ENCODE measurements at places on chromosomes 5 and 9.

- DNase-seq = no peak
These were observed 73.3 kb upstream of the HMHB1 start for GRCh38 chr5:143738417-143739401.

DNA sequence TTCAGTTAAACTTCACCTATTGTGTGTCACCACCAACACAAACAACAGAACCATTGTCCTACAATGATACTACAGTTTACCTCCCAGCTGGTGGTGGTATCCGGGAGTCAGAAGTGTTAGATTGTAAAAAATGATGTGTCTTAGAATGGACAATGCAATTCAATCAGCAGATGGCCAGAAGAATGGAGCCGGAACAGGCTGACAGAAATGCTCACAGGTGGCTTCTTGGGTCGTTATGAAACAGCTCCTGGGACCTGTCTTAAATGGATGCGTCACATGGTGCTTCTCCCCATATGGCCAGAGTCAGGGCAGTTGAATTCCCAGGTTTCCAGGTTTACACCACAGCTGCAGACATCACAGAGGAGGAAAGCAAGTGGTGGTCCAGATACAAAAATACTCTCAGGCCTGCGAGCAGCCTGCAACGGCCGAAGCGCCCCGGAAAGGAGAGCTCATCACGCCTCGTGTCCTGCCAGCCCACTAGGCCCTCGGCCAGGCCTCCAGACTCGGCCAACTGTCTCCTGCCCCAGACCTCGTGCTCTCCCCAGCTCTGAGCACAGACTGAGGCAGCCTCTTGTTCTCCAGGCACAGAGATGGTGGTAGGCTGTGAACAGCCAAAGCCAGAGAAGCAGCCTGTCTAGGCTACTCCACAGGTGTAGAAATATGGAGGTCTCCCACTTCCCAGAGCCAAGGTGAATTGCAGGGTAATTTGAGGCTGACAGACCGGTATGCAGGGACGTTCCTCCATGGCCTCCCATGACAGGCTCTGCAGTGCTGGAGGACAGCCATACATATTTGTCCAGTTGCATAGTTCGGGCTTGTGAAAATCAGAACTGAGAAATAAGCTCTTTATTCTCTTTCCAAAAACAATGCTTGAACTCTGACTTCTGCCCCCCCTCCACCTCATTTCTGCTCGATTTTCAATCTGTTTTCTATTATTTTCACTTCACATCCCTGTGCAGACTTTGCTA lies 98.5 kb upstream of the SPATA31C2 start:
- DNase-seq = no peak

DNA sequence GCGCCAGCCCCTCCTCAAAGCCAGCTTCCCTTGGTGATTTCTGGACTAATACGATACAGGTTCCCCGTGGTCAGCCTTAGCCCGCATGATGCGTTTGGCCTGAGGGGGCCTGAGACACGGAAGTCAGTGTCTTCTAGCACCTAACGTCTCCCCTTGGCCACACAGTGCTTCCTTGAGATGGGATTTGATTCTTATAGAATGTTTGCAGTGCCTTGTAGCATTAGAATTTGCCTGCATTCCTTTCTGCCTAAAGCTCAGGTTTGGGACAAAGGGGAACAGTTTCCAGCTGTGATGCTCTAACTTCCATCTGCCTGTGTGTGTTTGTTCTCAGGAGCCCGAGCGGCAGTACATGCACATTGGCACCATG lies 34.4 kb downstream of the CFAP90 start:
- no peak for DNase-seq

DNA sequence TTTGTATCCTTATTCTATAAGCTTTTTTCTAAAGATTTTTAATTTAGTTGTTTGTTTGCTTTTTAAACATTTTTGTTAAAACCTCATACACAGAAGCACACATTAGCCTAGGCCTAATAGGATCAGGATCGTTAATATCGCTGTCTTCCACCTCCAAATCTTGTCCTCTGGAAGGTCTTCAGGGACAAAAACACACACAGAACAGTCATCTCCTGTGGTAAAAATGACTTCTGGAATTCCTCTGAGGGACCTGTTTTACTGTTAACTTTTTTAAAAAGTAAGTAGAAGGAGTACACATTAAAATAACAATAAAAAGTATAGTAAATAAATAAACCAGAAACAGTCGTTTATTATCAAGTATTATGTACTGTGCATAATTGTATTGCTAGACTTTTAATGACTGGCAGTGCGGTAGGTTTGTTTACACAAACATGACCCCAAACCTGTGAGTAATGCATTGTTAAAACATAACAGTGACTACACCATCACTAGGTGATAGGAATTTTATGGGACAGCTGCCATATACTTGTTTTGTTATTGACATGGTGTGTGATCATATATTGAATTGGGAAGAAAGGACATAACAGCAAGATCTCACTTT lies 109.6 kb downstream of the ZCCHC7 start:
- peak; percentile 81 for DNase-seq

GRCh38 chr5:181211208-181211607 lies 6.2 kb upstream of the TRIM7 start:
- DNase-seq = no peak

GRCh38 chr5:123882965-123883345 lies 371.0 kb downstream of the CSNK1G3 start:
- peak; percentile 19 for DNase-seq

GRCh38 chr9:131423171-131423581 lies 29.3 kb downstream of the PRRC2B start:
- DNase-seq = peak; percentile 73

- DNase-seq = peak; percentile 86
These were observed 8.7 kb upstream of the TMED7 start for GRCh38 chr5:115634343-115635132.

DNA sequence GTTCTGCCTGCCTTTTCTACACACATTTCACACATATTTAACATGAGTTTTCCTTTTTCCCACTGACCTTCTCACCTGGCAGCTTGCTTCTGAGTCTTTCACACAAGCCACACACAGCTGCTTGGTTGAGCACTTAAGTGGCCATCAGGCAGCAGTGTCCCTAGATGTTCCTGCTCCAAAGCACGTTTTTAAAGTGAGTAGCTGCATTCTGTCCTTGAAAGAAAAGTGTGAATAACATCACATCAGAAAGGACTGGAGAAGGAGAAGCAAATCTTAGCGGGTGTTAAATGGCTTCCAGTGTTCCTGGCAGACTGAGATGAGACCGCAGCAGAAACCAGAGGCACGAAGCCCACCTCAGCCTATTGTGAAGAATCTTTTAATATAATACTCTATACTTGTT lies 209.2 kb upstream of the IRX4 start:
- no peak for DNase-seq

DNA sequence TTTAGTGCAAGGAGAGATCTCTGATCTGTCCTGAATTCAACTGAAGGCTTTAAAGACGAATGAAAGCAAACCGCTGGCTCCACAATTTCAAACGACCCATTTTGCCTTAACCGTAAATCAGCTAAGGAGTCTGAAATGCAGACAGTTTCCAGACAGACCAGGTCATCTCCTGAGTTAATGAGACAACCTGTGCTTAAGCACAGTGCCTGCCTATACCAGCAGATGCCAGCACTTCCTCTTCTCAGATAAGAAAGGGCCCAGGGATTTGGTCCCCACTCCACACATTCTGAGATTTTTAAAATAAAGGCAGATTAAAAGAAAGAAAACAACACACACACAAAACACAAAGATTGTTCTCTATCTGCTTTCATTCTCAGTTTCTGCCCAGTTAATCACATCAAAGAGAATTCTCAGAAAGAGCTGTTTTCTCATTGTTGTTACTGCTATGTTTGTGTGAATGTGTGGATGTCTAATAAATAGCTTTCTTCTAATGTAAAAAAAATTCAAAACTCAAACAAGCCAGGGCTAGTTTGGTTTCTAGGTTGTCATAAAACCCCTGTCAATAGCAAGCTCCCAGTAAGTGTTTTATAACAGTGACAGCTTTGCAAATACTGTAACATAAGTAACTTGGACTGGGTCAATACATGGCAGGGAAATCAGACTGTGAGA lies 157.7 kb upstream of the SLC24A2 start:
- peak; percentile 58 for DNase-seq

- DNase-seq = peak; percentile 35
These were observed 566 bp upstream of the CEP78 start for GRCh38 chr9:78235256-78235761.

- DNase-seq = peak; percentile 32
These were observed 109.0 kb upstream of the PCAT7 start for GRCh38 chr9:94445863-94446262.

DNA sequence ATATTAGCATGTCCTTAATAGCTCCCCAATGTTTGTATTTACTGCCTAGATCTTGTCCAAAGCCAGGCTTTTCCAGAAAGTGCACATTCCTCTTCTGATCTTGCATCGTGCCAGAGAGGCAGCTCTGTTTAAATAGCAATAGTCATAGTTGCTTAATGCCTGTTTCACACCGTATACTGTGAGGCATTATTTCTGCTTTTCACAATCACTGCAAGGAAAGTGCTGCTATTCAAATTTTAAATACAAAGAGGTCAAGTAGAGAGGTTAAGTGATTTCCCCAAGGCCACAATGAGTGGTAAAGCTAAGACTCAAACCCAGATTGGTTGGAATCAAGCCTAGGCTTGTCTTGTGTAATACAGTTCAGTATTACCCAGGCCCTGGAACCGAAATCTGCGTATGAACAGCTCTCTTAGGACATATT lies 153.6 kb downstream of the SNX18 start:
- DNase-seq = no peak

- DNase-seq = no peak
These were observed 85.0 kb upstream of the COL5A1 start for GRCh38 chr9:134556531-134557068.

DNA sequence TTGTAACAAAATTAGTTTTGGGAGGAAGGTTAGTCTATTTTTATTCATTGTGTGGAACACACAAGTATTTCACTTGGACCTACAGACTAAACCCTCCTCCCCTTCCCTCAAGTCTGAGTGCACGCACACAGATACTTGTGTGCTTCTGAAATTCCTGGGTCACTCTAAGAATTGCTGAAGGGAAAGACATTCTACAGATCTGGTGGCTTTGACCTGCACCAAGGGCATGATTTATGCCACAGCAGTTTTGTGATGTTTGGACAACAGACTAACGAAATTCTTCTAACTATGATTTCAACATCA lies 150.5 kb downstream of the ARL15 start:
- DNase-seq = no peak

- DNase-seq = no peak
These were observed 38.2 kb downstream of the GALNT10 start for GRCh38 chr5:154228696-154229095.

- DNase-seq = no peak
These were observed 88.1 kb upstream of the ADAMTSL1 start for GRCh38 chr9:18385696-18386490.

GRCh38 chr9:8660383-8660782 lies 860.8 kb upstream of the DMAC1 start:
- DNase-seq = peak; percentile 39

DNA sequence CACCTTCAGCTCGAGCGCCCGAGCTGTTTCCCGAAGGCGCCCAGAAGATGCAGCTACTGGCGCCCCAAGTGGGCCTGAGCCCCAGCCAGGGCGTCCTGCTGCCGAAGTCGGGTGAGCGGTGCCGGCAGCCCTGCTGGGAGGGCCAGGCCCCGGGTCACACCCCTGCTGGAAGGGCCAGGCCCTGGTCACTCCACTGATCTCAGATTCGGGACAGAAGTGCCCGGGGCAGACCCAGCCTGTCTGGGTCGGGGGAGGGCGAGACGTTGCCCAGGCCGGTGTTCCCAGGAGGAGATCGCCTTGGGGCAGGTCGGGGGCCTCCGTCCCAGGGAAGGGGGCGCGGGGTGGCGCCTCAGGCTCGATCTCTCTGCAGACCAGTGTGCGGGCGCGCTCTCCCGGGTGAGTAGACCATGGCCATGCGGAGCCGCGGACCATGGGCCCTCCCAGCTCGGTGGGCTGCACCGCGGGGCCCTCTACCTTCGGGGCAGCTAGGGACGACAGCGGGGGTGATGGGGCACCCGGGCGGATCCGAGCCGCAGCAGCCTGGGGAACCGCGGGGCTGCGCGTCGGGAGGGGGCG lies 2.3 kb downstream of the LCNL1 start:
- DNase-seq = no peak

GRCh38 chr5:137142764-137143605 lies 356.1 kb downstream of the SPOCK1 start:
- DNase-seq = no peak
